CD4-positive, alpha-beta T cell treated with Interleukin-21 for 1 hour (primary cell): ENCODE measurements at places on chromosomes 3 and 15.

DNA sequence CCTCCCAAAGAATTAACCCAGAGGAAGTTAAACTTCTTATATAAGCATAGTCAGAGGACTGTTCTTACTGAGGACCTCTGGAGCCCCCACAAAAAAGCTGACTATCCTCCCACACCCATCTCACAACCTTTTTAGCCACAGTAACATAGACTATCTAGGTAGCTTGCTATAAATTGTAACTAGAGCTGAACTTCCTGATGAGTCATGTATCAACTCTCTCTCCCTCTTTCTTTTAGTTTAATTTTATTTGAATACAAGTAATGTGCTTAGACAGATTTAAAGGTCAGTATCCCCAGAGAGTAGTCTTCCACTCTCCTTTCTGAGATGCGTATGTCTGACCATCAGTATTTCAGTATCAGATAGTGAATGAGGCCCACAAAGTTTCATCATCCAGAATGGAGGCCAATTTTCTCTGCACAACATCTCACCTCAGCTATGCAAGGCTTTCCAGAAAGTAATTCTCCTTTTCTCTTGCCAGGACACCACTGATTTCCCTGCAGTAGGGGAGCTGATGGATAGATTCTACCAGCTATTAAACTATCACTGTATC, 104.0 kb upstream of the MYRIP start:
- no peak for DNase-seq

DNA sequence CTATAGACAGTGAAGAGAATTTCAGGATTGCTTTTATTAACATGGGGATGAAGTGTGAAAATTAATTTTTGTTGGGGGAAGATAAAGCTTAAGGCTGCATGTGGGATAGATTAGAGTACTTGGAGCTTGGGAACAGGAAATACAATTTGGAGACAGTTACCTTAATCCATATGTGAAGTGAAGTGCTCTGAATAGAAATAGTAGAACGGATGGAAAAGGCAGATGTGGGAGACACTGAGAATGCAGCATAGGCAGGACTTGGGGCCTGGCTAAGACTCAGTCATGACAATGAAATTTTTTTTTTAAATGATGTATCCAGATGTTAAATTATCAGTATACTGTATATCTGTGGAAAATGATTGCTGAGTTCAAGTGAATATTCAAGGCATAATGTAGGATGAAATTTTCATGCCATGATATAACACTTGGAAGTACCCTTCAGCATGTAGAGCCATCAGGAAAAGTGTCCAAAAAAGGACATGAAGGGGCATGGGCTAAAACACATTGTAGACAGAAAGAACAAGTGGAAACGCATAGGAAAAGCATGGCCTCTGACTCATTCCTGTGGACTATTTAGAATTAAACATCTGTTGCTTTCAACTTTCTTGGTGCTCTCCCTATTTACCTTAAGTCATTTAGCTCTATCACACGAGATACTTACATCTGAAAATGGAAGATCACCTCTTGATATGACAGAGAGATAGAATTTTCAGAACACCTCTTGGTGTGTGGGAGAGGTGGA, 134.8 kb downstream of the RBMS3 start:
- no peak for DNase-seq

DNA sequence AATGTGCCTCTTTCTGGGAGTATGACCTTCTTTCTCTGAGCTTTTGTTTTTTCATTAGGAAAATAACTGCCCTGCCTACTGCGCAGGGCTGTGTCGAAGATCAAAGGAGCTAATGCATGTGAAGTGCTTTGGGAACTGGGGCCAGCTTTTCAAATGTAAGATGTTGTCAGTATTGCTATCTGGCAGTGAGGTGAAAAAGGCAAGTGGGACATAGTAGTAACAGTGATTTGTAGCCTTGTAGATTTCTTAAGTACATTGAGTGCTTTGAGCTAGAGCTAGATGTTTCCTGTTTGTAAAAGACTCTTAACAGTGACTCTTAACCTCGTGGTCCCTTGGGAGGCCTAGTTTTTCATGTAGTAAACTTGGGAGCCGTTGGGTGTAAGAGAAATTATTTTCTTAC, 126.5 kb downstream of the ECT2 start:
- no peak for DNase-seq

DNA sequence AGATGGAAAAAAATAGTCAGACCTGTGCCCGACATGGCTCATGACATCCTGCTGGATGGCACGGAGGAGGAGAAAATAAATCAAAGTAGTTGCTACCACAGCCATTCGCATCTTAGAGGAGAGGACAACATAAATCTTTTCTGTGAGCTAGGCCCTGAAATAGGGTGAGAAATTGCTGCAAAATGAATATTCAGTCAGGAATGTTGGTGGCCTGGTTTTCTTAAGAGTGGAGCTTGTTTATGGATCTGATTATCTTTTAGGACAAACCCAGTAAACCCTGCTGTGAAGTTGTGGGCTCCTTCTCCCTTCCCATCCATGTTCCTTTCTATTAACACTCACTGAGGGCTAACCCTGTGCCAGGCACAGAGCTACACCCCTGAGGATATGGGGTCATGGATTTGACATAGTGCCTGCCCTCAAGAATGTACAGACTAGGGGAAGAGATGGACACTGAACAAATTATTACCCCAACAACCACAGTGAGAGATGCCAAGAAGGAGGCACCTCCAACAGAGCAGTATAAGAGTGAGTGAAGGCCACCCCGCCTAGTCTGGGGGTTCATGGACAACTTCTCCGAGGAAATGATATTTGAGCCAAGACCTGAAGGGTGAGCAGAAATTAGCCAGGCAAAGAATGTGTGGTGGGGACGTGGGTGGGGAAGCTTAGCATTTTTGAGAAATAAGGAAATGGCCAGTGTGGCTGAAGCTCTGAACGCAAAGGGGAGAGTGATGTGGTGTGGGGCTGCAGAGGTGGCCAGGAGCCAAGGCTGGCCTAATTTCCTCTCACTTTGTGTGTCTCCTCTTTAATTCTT, 68.9 kb upstream of the ARL8B start:
- no peak for DNase-seq

DNA sequence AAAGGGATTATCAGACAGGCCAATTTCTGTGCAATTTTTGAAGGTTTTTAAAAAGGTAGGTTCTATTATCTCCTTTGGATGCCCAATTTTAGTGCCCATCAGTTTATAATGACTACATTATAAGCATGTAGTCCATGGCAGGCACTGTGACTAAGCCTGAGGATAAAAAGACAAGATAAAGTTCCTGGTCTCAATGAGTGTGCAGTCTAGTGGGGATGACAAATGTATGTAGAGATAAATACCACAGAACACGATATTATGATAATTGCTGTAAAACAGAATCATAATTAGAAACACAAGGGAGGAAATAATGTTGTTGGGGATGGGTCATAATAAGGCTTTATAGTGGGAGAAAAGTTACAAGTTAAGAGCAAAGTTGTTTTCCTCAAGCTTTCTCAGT, 163.1 kb downstream of the ZNF385D start:
- DNase-seq: no peak

DNA sequence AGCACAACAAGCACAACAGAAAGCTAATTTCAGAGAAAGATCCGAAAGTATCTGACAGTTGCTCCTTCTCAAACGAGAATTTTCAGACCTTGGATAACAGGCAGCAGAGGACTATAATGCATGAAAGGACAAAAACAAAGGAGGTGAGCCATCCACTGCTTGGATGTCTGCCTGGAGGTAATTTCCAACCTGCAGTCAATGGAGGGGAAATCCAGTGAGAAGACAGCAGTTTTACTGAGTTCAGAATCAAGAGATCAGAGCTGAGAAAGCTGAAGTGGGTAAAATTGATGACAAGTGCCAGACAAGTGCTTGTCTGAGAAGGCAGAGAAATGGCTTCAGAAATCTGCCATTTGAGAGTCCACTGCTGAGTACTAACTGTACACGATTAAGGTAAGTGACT, 22.1 kb downstream of the UBE3A start:
- DNase-seq: no peak

DNA sequence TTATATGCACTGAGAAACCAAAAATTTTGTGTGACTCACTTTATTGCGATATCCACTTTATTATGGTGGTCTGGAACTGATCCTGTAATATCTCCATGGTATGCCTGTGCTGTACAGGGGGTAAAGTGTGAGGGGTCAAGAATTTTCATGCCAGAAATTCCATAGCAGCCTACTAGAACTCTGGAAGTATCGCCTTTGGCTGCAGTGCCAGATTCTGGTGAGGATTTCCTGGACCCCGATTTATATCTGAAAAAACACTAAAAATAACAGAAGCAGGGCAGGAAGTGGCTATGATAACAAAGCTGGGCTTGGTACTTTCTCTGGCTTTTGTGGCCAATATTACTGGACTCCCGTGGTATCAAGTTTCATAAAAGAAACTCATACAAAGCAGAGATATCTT, 36.4 kb downstream of the CCDC80 start:
- DNase-seq: no peak

DNA sequence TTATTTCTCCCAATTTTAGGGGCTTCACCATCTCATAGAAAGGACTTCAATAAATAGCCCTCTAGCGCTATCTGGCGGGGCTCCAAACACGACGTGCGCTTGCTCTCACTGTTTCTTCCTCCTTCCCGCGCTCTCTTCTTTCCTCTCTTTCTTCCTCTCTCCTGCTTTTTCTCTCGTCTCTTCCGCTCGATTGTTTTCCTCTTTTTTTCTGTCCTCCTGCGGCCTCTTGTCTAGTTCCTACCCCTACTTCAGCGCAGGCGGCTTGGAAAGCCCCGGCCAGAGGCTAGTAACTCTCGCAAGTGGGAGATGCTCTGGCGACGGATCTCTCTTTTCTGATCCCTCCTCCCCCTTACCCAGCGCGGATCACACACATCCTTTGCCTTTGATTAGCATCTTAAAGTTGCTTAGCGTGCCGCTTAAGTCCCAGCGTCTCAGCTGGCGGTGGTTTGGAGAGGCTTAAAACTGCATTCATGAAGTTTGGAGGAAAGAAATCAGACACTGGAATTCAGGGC, 6.2 kb upstream of the MEIS2 start:
- DNase-seq: no peak

DNA sequence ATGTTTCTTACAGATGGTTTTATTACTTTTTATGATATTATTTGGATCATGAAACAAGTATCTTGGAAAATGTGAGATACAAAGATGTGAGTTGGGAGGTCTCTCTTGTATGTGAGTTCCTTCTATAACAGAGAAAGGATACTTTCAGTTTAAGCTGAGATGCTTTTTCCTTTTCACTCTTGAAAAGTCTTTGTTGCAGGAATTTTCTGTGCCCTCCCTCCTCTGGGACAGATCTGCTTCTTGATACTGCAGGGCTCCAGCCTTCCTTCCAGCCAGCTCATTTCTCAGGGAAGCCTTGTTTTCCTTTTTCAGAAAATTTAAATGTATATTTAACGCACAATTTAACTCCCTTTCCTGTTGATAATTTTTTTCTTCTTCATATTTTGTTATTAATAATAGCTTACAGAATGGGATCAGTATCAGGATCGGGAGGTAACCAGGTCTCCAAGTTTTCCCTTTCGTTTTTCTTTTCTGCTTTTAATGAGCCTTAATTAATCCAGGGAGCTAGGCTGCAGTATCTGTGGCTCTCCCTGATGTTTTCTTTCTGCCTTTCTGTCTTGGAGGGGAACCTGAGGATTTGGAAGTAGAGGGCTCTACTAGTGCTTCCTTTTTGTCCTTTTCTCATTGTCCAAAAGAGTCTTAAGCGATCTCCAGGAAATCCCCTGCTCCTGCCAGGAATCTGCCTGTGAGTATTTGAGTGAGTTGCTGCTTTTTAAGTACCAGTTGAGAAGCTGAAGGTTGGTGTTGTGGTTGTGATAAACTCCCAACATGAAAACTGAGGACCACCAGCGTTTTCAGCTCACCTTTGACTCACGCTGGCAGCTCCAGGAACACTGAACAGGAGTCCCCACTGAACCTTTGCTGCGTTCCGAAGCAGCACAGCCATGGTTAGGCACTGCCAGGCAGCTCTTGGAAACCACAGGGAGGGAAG, 105.7 kb downstream of the IGF1R start:
- DNase-seq: no peak

GRCh38 chr3:69855436-69856162, 116.3 kb downstream of the MITF start:
- no peak for DNase-seq

GRCh38 chr15:45328663-45329062, 49.7 kb downstream of the GATM start:
- no peak for DNase-seq

DNA sequence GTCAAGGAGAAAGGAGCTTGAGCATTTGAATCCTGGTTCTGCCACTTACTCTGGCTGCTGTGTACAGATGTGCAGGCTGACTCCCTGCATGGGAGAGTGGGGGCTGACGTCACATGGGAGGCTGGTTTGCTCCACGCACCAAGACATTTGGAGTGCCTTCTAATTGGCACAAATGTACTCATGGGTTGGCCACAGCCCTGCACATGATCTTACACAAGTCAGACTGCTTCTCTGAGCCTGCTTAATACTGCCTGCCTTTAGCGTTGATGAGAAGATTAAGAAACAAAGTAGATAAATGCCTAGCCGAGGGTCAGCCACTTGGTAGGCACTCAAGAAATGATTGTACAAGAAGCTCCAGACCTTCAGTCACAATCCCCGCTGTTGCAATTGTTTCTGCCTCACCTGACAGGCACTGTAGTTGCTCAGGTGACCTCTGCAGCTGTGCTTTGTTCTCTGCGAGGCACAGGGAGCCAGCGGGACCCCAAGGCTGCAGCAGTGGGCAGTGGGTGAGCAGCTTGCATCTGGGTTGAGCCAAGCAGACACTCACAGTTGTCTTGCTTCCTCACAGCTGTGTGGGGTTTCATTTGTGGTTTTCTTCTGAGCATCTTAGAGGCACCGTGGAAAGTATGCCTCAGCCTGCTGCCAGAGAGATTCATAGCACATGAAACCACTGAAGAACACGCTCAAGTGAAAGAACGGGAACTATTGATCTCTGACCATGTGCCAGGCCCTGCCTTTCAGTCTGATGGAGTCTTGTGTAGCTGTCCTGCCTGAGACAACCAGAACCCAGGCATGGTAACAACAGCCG, 33.1 kb downstream of the GRK7 start:
- DNase-seq: peak; percentile 69

DNA sequence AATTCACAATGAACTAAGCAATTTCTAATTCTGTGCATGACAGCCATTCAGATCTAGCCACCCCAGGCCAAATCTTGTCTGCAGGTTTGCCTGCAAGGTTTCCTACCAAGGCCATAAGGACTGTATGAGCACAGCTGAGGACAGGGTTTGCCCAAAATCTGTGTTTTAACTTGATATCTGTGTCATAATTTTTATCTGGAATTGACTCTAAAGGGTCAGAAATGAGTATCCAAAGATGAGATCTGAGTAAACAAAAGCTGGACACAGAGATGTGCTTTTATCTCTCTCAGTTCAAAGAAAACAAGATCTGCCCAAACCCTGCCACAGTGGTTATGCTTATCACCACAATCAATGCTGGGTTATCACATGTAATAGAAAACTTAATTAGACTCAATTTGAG, 154.6 kb upstream of the COL8A1 start:
- no peak for DNase-seq

- no peak for DNase-seq
Measured at GRCh38 chr3:197171481-197172067, 126.8 kb downstream of the DLG1 start.

GRCh38 chr3:2567451-2567850, 468.8 kb downstream of the CNTN4 start:
- no peak for DNase-seq

DNA sequence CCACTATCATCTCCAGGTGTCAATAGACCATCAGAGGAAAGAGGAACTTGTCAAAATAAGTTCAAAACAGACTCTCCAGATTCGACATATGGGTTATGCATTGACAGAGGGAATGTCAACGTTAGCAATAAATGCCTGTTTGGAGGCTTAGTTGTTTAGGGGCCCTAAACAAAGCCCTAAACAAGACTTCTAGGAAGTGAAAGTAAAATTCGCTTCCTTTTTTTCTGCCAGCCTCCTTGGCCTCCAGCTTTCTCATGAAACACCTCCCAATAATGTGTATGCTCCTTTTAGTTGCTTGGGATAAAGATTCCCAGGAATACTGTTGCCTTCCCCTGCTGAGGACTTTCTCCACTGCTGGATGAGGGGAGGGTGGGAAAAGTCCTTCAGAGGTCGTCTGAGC, 70.9 kb upstream of the ARNT2 start:
- no peak for DNase-seq
